ENCODE measurements at places on chromosomes 12 and 14. TPM values are rescaled to one million over a fixed set of nuclear protein-coding genes. Genes with fewer than 3 reads are reported as not detected.
A peak's percentile ranks its signal among the peaks of the same experiment; 100 is the strongest.

- peaks cover 61% of the 10 kb centered on the region for H3K36me3 ChIP-seq
- no peak overlapping the region for H3K27ac ChIP-seq
- H3K4me3 ChIP-seq: no peak overlapping the region
Observed at GRCh38 chr14:103007555-103007954, 49.8 kb downstream of the CDC42BPB start.

GRCh38 chr12:53173085-53173715 lies 7.3 kb upstream of the ZNF740 start:
- no peaks in the 10 kb centered on the region for H3K36me3 ChIP-seq
- no peak overlapping the region for H3K27ac ChIP-seq
- no peaks in the 10 kb centered on the region for H3K27me3 ChIP-seq
- peaks cover 4% of the 10 kb centered on the region for H3K4me1 ChIP-seq
- no peak overlapping the region for H3K4me3 ChIP-seq
- DNase-seq: peak; percentile 53

Gene TAS2R7
- not detected for total RNA-seq

DNA sequence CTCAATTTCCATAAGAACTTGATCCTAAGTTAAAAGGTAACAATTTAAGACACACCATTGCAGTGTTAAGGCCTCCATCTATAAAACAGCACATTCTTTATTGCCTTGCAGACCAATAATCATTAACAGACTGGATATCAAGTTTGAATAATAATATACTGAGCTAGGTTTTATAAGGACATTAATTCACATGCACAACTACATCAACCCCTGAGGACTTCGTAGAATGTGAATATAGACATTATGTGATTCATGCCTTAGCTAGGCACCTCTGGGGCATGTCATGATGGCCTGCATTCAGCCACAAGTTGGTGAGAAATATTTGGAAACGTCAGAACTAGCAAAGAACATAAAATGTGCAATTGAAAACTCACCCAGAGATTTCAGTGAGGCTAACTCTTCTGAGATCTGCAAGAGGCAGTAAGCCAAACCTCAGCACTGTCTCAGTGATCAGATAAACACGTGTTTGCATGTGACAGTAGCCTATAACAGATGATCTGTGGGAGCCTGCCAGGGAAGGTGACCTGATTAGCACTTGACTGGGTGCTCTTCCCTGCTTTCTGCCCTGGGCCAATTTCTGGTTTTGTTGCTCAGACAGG lies 492.2 kb downstream of the FLRT2 start:
- H3K4me3 ChIP-seq: no peak overlapping the region
- H3K4me1 ChIP-seq: no peaks in the 10 kb centered on the region
- H3K27me3 ChIP-seq: no peaks in the 10 kb centered on the region
- no peak for DNase-seq

GRCh38 chr14:101196795-101197590 lies 293.5 kb upstream of the RTL1 start:
- H3K36me3 ChIP-seq: no peaks in the 10 kb centered on the region
- DNase-seq: peak; percentile 85
- no peaks in the 10 kb centered on the region for H3K27me3 ChIP-seq
- no peak overlapping the region for H3K27ac ChIP-seq
- H3K4me1 ChIP-seq: no peaks in the 10 kb centered on the region

- no peak for DNase-seq
- peaks cover 30% of the 10 kb centered on the region for H3K36me3 ChIP-seq
- no peaks in the 10 kb centered on the region for H3K27me3 ChIP-seq
- peaks cover 4% of the 10 kb centered on the region for H3K4me1 ChIP-seq
- H3K4me3 ChIP-seq: no peak overlapping the region
Observed at GRCh38 chr12:39331539-39332261, 111.2 kb downstream of the KIF21A start.

- H3K4me3 ChIP-seq: no peak overlapping the region
- H3K27ac ChIP-seq: no peak overlapping the region
- H3K36me3 ChIP-seq: no peaks in the 10 kb centered on the region
- H3K4me1 ChIP-seq: no peaks in the 10 kb centered on the region
- DNase-seq: no peak
Observed at GRCh38 chr14:56149995-56150394, 31.8 kb downstream of the PELI2 start.

Gene KRT7
- 1.1 TPM for total RNA-seq

DNA sequence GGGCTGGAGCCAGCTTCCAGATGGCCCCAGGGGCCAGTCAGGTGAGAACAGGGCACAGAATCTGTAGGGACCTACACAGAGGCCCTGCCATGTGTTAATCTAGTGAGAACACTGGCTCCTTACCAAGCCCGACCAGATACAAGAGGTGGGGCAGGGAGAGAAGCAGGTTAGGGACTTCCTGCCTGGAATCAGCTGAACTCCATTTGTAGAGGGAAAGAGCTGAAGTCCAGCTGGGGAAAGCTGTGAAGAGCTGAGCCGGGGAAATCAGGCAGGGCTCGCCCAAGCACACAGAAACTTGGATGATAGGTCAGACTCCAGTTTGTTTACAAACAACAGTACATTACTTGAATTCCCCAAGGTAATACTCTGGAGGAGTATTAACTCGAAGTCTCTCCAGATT lies 46.7 kb downstream of the PTGER2 start:
- H3K27ac ChIP-seq: no peak overlapping the region
- H3K27me3 ChIP-seq: no peaks in the 10 kb centered on the region
- DNase-seq: peak; percentile 51
- no peak overlapping the region for H3K4me3 ChIP-seq

DNA sequence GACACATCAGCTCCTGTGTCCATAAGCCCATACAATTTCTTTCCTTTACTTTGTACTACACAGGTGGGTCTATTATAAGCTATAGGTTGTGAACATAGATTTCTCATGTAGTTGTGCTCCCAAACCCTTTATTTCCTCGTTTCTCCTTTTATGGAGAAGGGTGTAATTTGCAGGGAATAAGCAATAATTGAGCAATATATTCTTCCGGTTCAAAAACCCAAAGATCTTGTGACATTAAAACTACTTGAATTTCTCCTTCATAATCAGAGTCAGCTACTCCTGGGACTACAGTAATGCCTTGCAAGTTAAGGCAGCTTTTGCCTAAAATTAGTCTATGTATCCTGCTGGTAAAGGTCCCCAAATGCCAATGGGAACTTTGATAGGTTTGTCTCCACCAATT lies 19.1 kb upstream of the MAPKAPK5 start:
- H3K27me3 ChIP-seq: no peaks in the 10 kb centered on the region
- no peak overlapping the region for H3K4me3 ChIP-seq
- no peak for DNase-seq
- no peaks in the 10 kb centered on the region for H3K36me3 ChIP-seq
- H3K27ac ChIP-seq: no peak overlapping the region

Gene PMEL
- 19.0 TPM for total RNA-seq

DNA sequence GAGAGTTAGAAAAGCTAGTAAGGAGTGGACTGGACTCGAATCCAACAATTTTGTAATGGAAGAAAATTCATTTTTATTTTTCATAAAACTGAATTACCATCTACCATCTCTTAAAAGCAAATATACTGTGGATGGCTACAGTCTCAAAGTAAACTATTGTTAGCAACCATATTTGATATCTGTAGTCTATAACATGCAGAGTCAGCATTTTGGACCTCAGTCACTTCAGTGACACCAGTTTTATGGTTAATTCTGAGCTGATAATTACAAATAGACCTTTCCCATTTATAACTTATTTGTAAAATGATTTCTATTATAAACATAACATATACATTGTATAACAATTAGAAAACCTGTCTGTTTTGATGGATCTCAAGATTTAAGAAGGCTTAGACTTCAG lies 2.0 kb downstream of the KRAS start:
- DNase-seq: no peak
- H3K4me3 ChIP-seq: peak overlapping the region; percentile 97

Gene ZDHHC22
- 0.57 TPM for total RNA-seq

- no peak overlapping the region for H3K27ac ChIP-seq
- DNase-seq: peak; percentile 37
- no peaks in the 10 kb centered on the region for H3K4me1 ChIP-seq
- no peak overlapping the region for H3K4me3 ChIP-seq
- peaks cover 82% of the 10 kb centered on the region for H3K27me3 ChIP-seq
Observed at GRCh38 chr12:1534748-1535147, 59.6 kb downstream of the FBXL14 start.

DNA sequence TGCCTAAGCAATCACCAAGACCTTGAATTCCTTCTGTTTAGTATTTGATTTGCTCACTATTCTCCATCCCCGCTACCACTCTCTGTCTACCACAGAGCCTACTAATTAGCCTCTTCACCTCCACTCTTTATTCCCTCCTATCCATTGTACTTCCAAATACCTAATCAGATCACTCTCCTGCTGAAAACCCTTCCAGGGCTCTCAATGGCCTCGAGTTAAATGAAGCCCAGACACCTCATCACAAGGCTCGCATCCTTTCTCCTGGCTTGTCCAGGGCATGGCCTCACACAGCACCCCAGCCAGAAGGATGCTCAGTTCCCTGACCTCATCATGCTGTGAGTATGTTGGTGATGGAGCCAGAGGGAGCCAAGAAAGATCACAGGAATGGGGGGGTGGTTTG lies 71.4 kb upstream of the PRMT8 start:
- no peaks in the 10 kb centered on the region for H3K27me3 ChIP-seq
- H3K4me3 ChIP-seq: no peak overlapping the region
- H3K27ac ChIP-seq: no peak overlapping the region
- H3K36me3 ChIP-seq: no peaks in the 10 kb centered on the region
- no peak for DNase-seq

Gene GLS2
- 1.5 TPM for total RNA-seq

Gene NR1H4
- total RNA-seq: not detected

DNA sequence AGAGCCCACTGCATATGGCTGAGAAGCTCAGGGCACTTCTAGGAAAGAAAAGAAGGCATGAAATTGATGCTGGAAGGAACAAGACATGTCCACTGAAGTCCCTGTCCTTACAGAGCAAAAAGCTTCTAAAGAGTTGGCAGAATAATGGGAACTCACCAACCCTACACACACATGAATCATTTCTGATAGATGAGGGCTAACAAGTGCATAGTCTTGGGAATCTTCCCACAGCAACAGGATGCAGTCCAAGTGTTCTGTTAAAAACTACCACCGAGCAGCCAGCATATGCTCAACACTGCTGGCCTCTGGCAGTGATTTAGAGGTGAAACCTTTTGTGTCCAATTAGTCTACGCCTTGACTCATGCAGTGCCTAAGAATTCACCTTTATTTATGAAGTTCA lies 44.8 kb downstream of the RHOJ start:
- H3K27me3 ChIP-seq: no peaks in the 10 kb centered on the region
- peak overlapping the region; percentile 53 for H3K27ac ChIP-seq
- H3K4me3 ChIP-seq: no peak overlapping the region
- no peaks in the 10 kb centered on the region for H3K36me3 ChIP-seq

Gene SIX6
- total RNA-seq: not detected

- no peaks in the 10 kb centered on the region for H3K27me3 ChIP-seq
- peaks cover 38% of the 10 kb centered on the region for H3K36me3 ChIP-seq
- H3K4me3 ChIP-seq: no peak overlapping the region
- H3K27ac ChIP-seq: no peak overlapping the region
- H3K4me1 ChIP-seq: no peaks in the 10 kb centered on the region
Observed at GRCh38 chr14:39279515-39279914, 45.8 kb downstream of the MIA2 start.

GRCh38 chr12:19546027-19546426 lies 106.7 kb downstream of the AEBP2 start:
- no peak overlapping the region for H3K4me3 ChIP-seq
- no peak overlapping the region for H3K27ac ChIP-seq
- H3K4me1 ChIP-seq: no peaks in the 10 kb centered on the region

Gene SRGAP1
- total RNA-seq: 10.6 TPM

DNA sequence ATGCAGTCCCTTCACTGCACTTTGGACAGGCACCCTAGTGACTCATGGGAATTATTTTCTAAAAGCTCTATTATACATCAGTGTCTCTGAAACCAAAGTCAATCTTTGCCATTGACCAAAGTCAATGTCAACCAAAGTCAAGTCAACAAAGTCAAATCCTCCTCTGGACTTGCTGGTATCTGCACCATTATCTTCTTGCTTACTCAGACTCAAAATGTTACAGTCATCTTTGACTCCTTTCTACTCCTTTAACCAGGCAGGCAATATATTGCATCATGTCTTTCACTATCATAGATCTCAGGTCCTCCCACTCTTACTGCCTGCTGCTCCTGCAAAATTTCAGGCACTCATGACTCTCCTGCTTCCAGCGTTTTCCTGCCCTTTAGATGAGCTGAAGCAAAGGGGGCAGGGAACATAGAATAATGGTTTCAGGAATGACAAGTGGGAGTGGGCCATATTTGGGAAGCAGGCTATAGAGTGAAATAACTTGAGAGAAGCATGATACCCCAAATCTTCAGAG lies 39.2 kb downstream of the IGF1 start:
- DNase-seq: no peak
- no peaks in the 10 kb centered on the region for H3K36me3 ChIP-seq
- no peak overlapping the region for H3K4me3 ChIP-seq
- no peak overlapping the region for H3K27ac ChIP-seq
- H3K27me3 ChIP-seq: no peaks in the 10 kb centered on the region

Gene IAPP
- total RNA-seq: not detected

GRCh38 chr14:42950363-42950762 lies 1343.7 kb downstream of the LRFN5 start:
- no peaks in the 10 kb centered on the region for H3K27me3 ChIP-seq
- H3K36me3 ChIP-seq: no peaks in the 10 kb centered on the region
- DNase-seq: no peak
- no peak overlapping the region for H3K4me3 ChIP-seq

- no peak for DNase-seq
- H3K4me1 ChIP-seq: no peaks in the 10 kb centered on the region
- H3K27me3 ChIP-seq: no peaks in the 10 kb centered on the region
- H3K27ac ChIP-seq: no peak overlapping the region
- H3K4me3 ChIP-seq: no peak overlapping the region
- H3K36me3 ChIP-seq: no peaks in the 10 kb centered on the region
Observed at GRCh38 chr14:80567905-80568536, 356.7 kb upstream of the DIO2 start.

GRCh38 chr14:44369401-44370123 lies 137.5 kb downstream of the FSCB start:
- no peaks in the 10 kb centered on the region for H3K4me1 ChIP-seq
- no peaks in the 10 kb centered on the region for H3K36me3 ChIP-seq
- DNase-seq: no peak
- no peak overlapping the region for H3K4me3 ChIP-seq
- no peak overlapping the region for H3K27ac ChIP-seq

Gene MFAP5
- total RNA-seq: not detected

- H3K36me3 ChIP-seq: no peaks in the 10 kb centered on the region
- no peaks in the 10 kb centered on the region for H3K27me3 ChIP-seq
- no peak for DNase-seq
- no peaks in the 10 kb centered on the region for H3K4me1 ChIP-seq
- no peak overlapping the region for H3K4me3 ChIP-seq
- no peak overlapping the region for H3K27ac ChIP-seq
Observed at GRCh38 chr14:30362369-30363218, 196.4 kb upstream of the G2E3 start.

- H3K4me1 ChIP-seq: no peaks in the 10 kb centered on the region
- no peaks in the 10 kb centered on the region for H3K36me3 ChIP-seq
- no peak overlapping the region for H3K27ac ChIP-seq
- DNase-seq: peak; percentile 36
Observed at GRCh38 chr12:95988506-95989275, 7.5 kb downstream of the HAL start.

Gene P2RX7
- total RNA-seq: not detected

Gene SLC5A8
- total RNA-seq: not detected

Gene KRT79
- total RNA-seq: not detected

Data from endodermal cell (in vitro differentiated cells).